ENCODE measurements at places on chromosomes 13 and 19.

GRCh38 chr19:30135093-30135757, 193.2 kb downstream of the URI1 start:
- DNase-seq: no peak

GRCh38 chr13:34066344-34066743, 248.4 kb downstream of the RFC3 start:
- no peak for DNase-seq

DNA sequence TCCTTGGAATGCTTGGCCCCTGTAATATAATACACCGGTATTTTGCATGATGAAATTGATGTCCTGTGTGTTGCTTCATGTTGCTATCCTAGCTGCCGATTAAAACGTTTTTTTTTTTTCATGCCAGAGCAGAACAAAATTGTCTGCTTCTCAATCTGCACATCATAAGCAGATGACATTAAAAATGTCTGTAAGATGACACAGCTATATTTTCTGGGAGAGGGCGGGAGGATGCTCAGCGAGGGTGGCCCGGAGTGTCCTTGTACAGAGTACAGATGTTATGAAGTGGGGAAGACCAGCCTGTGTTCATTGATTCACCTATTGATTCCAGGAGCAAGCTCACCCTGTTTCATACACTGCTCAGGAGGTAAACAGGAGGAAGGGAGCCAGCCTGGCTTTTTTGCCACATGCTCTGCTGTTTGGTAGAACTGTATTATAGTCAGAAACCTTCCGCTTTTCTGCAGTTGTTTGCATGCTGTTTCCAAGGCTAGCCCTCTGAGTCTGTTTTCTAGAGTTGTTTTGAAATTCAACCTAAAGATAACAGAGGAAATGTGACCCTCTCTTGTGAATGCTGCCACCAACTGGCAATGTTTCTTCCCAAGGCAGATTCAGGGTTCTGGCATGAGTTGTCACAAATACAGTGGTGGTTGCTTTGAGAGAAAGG, 4.7 kb upstream of the IRS2 start:
- peak; percentile 75 for DNase-seq

GRCh38 chr13:112325920-112326645, 50.1 kb upstream of the SPACA7 start:
- DNase-seq: no peak

DNA sequence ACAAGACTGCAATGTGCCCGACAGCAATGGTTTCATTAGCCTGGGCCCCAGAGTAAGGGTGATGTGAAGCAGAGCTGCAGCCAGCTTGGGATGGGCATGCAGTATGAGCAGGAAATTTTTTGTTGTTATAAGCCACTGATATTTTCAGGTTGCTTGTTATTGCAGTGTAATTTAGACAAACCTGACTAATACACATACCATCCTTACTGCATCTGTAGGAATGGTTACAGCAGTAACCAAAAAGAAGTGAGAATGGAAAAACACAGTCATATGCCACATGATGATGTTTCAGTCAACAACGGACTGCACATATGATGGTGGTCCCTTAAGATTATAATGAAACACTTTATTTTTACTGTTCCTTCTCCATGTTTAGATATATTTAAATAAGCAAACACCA, 8.6 kb upstream of the POMP start:
- no peak for DNase-seq

DNA sequence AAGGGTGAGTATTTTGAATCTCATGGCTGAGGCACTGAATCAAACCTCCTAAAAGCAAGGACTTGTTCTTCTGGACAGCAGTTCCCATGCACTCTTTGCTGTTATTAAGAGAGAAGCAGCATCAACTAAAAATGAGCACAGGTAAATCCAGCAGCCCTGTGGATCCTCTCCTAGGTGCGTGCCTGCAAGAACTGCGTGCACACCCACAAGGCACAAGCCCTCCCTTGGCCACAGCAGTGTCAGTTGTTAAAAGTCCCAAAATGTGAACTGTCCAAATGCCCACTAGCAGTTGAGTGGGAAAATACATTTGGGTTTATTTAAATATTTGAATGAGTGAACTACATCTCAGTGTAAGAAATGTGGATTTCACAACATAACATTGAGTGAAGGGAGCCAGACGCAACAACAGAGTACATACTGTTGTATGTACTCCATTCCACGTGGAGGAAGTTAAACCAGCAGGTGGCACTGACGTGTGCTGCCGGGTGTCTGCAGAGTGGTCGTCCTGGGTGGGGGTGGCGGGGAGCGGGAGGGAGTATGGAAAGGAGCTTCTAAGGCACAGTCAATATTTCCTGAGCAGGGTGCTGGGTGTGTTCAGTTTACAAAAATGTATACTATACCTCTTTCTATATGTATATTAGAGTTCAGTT, 266.4 kb downstream of the NALCN start:
- no peak for DNase-seq

- DNase-seq: peak; percentile 55
Observed at GRCh38 chr19:10288662-10289166, 1.0 kb upstream of the ICAM5 start.

DNA sequence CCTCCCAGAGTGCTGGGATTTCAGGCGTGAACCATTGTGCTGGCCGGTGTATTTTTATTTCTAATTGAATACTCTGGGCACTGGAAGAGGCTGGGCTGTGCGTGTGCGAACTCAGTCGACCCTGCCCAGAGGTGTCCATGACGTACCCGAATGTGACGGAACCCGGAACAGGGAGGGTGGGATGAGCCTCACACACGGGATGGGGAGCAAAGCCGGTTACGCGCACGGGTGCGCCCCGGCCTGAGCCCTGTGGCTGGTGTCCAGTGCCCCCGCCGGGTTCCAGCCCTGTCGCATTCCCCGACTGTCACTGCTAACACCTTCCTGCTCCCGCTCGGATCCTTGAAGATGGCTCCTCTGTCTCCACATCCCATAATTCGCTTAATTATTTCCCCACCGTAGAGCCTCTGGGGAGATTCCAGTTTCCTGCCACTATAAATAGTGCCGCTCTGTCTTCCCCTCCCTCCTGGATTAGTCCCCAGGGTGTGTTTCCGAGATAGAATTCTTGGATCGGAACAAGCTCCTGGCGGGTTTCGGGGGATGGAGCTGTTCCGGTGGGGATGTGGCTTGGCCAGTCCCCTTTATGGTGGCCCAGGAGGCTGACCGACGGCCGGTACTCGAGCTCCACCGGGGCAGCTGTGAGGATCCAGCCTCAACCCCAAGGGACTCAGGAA, 22.0 kb downstream of the SBNO2 start:
- no peak for DNase-seq

DNA sequence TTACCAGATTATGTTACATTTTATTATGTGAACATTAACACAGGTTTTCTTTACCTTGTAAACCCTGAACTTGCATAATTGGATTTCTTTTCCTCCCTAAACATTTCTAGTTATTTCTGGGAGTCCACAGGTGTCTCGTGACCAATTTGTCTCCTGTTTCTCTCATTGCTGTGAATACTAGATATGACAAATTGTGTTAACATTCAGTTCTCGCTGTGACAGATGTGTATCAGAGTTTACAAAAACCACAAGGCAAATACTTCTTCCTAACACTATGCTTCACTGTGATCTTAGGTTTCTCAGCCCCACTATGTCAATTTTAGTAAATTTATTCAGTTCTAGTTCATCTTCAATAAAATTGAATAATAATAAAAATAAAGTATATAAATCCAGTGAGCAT, 1554.9 kb downstream of the EFNB2 start:
- no peak for DNase-seq

- DNase-seq: no peak
Observed at GRCh38 chr13:106383791-106384190, 151.7 kb downstream of the EFNB2 start.

DNA sequence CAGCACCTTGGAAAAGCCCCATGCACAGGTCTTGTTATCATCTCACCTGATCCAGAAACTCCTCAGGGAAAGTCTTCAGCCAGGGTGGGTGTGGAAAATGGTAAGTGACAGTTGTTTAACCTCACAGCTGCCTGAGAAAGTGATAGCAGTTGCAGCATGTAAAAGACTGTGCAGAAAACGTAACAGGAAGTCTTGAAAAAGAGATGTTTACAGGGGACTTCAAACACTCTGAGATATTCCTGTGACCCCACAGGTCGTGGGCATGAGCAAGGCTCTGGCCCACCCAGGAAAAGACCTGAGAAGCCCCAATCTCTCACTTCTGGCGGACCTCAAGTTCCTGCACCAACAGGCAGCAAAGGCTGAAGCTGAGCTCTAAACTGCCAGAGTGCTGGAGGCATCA, 826.9 kb downstream of the UQCRFS1 start:
- no peak for DNase-seq

GRCh38 chr13:40485611-40486517, 180.6 kb downstream of the FOXO1 start:
- peak; percentile 8 for DNase-seq

DNA sequence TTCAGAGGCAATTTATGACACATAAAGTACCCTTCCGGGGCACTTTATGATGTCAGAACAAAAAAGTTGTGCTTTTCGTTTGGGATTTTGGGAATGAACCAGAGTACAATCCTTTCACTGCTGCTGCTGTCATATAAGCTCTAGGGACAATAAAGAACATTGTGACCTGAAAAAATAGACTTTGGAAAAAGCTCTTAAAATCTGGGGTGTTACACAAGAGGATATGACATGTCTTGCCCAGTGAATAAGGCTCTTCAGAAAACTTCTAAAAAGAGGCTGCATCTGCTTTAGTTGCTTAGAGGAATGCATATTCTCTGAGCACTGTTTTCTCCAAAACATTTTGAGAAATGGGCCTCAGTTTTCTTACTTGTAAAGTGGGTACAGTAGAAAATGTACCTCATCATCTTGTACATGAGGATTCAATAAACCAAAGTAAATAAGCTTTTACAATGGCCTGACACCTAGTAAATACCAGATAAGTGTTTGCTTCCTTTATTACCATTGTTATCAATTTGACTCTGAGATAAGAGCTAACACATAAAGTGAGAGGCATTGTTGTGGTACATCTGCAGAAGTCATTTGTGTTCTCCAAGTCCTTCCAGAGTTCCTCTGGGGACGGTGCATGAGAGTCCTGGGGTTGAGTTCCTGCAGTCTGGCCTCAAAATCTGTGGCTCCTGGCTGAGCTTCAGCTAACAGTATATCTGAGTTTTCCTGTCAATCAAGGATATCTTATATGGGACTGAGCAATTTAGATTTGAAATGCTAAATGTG, 67.4 kb upstream of the EDNRB start:
- DNase-seq: no peak

- DNase-seq: no peak
Observed at GRCh38 chr19:36207605-36208252, 6.7 kb downstream of the ZNF565 start.

- DNase-seq: no peak
Observed at GRCh38 chr19:51702103-51702824, 9.1 kb downstream of the SPACA6 start.

- DNase-seq: no peak
Observed at GRCh38 chr19:53389978-53390377, 5.0 kb upstream of the ZNF765 start.

DNA sequence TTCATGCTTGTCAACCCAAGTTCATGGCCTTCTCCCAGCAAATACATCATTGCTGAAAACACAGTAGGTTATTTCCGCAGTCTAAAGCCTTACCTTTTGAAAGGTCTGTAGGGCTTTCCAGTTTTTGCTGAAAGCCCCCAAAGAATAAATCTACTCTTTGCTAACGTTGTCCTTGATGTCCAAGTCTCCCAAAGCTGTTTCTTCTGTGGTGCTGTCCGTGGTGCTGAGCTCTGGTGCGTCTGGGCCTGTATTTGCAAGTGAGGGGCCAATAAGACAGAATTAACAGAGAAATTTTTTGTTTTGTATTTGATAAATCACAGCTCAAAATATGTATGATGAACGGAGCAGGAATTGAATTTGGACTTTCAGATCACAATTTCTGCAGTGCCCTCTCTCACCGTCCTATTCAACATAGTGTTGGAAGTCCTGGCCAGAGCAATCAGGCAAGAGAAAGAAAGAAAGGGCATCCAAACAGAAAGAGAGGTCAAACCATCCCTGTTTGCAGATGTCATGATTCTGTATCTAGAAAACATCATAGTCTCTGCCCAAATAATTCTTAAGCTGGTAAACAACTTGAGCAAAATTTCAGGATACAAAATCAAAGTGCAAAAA, 9.8 kb upstream of the LGALS16 start:
- DNase-seq: peak; percentile 45

GRCh38 chr13:37878921-37879320, 9.3 kb upstream of the TRPC4 start:
- DNase-seq: no peak

- DNase-seq: no peak
Observed at GRCh38 chr19:2578391-2578890, 102.5 kb downstream of the GADD45B start.

DNA sequence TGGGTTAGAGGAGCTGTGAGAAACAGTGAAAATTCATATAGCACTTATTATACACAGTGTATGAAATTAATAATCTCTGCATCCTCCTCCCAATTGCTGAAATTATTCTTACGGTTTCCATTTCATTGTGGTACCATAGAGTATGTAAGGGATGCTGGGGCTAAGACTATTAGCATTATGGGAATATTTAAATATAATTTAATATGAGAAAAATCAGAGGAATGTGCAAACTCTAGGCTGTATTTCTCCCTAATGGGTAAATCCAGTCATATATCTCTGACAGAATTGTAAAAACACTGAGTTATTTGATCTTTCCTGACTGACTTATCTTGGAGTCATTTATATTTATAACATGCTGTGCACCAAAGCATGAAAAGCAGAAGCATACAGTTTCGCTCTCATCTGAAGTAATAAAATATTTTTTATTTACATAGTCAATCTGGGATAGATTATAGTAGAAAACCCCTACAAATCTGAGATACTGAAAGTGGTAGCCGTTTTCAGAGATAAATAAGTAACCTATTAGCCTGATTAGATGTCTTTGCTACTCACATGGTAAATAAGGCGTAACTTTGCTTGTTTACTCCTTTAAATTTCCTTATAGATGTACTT, 34.9 kb downstream of the LRCH1 start:
- no peak for DNase-seq

DNA sequence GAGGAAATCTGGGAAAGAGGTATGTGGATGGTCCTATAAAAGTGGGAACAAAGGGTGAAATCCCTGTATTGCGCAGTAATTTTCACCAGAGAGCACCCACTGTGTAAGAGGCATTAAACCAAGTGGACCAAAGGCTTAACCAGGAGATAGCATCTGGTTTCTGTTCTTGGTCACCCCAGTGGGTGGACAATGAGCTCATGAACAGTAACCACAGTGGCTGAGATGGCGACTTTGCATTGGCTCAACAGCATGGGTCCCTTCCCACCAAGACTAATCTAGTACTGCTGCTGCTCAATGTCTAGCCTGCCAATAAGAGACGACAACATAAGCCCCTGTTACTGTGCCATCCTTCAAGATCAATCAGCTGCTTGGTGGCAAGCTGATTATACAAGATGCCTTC, 36.6 kb downstream of the CCDC169 start:
- no peak for DNase-seq
